ENCODE measurements at places on chromosomes 16 and 17. TPM values are rescaled to one million over a fixed set of nuclear protein-coding genes. Genes with fewer than 3 reads are reported as not detected.

The SHBG gene
- polyA plus RNA-seq = 0.50 TPM

The ESRP2 gene
- polyA plus RNA-seq = 0.01 TPM

The HES7 gene
- not detected for polyA plus RNA-seq

The DDX52 gene
- 31.8 TPM for polyA plus RNA-seq

The KRTAP4-3 gene
- not detected for polyA plus RNA-seq

The ATP2A1 gene
- 0.50 TPM for polyA plus RNA-seq

The PRRT2 gene
- polyA plus RNA-seq = 6.1 TPM

The BEAN1 gene
- not detected for polyA plus RNA-seq

- no peak for DNase-seq
Observed at GRCh38 chr16:11091021-11091785, 146.8 kb downstream of the CLEC16A start.

DNA sequence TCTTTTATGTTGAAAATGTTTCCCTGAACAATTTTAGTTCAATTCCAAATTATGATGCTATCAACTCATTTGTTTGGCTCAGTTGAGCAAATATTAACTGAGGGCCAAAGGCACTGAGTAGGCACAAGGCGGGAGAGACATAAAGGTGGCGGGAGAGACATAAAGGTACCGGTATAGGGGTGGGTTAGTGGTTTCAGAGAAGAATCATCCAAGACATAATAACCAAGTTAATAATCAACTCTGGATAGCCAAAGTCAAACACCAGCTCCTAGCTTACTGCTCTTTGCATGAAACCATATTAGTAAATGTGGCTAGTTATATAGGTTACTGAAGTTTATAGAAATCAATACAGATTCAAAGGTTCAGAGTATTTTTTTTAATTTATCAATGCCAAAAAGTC is 91.7 kb downstream of the RPGRIP1L start:
- DNase-seq = no peak

DNA sequence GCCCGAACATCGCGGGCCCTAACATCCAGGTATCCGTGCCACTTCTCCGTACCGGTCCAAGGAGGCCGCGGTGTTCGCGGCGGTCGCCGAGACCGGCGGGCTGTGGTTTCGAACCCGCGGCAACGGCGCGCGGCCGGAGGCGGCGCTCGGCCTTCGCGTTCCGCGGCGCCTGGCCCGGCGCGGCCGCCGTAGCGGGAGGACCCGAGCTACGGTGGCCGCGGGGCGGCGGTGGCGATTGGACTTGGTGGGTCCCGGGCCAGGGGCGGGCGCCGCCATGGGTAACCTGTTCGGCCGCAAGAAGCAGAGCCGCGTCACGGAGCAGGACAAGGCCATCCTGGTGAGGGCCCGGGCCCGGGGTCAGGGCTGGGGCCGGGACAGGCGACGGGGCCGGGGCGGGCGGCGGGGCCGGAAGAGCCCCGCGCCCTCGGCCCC is at the start of gene CHMP6:
Gene CHMP6, plus strand, starts transcription at position 197 of the 432 bp plus-strand sequence. Its CDS starts 78 bp downstream, at position 275.
- DNase-seq = peak; percentile 23

GRCh38 chr17:27244011-27244410 is 49.9 kb upstream of the WSB1 start:
- DNase-seq = no peak

- DNase-seq = no peak
Observed at GRCh38 chr16:68995011-68995504, 110.4 kb upstream of the HAS3 start.

- DNase-seq = no peak
Observed at GRCh38 chr16:1091992-1092552, 4.0 kb downstream of the C1QTNF8 start.

DNA sequence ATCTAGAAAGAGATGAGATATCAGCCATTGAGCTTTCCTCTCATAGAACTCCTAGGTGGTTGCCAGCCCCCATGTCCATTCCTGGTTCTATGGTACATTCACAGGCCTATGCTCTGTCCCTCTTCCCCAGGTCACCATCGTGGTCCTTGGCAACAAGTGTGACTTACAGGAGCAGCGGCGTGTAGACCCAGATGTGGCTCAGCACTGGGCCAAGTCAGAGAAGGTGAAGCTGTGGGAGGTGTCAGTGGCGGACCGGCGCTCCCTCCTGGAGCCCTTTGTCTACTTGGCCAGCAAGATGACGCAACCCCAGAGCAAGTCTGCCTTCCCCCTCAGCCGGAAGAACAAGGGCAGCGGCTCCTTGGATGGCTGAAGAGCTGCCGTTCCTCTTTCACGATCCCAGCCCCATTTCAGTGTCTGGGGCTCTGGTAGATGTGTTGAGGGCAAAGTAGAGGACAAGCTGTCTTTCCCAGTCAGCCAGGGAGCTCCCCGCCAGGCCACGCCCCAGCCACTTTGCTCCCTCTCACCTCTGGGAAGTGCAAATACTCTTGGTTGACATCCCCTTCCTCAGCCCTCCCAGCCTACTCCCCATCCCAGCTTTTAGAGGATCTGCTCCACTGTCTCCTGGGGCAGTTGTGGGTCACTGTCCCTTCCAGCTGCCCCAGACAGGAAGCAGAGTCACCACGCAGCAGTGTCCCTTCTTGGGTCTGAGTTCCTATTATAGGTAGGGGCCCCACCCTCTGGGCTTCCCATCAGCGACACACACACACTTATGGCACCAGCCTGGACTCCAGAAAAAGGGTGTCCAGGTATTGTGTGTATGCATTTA is 3.8 kb downstream of the NKIRAS2 start:
- no peak for DNase-seq

DNA sequence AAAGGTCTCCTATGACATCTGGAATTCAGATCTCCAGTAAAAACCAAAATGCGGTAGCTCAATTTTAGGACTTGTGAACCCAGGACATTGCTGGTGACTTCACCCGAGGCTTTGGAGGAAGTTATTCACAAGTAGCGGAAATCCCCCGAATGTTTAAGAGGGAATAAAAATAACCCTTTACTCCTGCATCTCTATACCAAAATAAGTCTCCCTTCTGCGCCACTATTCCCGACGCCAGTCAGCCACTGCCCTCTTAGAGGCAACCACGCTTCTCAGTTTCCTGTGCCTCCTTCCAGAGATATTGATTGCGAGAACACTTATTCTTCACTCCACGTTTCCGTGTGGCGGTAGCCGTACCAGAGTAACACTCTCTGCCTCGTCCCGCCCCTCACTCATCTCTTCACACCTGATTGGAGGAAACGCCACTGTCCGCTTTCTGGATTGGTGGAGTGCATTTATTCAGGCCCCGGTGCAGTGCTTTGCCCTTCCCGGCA is 27.4 kb downstream of the EMP2 start:
- DNase-seq = no peak

DNA sequence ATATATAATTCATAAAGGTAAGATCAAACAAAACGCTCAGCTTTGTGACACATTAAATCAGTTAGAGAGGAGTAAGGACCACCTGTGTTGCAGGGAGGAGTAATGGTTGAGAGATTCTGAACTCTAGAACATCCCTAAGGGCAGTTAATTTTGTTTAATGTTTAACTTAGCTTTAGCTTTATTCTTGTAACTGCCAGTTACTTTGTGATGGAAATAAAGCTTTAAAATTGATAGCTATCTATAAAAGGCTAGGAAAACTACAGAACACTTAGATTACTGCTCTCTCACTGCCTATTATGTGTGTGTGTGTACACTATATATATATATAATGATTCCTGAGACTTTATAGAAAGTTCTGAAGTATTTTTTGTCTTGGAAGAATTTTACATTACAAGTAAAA is 37.8 kb downstream of the PTRH2 start:
- no peak for DNase-seq

- DNase-seq = no peak
Observed at GRCh38 chr17:27569257-27569722, 61.7 kb upstream of the LGALS9 start.

- DNase-seq = no peak
Observed at GRCh38 chr17:78120971-78121800, 7.4 kb downstream of the TMC6 start.

GRCh38 chr16:73725156-73725555 is 571.5 kb upstream of the PSMD7 start:
- DNase-seq = no peak

GRCh38 chr17:8788998-8789397 is 10.2 kb downstream of the MFSD6L start:
- no peak for DNase-seq

DNA sequence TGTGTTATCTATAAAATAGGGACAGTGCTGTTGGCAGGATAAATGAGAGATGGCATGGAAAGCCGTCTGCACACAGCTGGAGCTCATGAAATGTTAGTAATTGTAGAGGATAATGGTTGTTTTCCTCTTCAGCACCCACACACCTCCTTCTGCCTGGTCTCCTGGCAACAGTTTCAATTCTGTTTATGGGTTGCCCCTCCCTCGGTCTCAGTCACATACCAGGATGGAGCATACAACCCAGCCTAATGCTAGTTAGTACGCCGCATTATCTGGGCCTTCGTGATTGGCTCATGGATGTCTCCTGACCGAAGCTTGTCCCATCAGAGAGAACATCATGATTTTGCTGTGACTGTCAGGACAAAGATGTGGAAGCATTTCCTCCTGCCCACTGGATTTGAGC is 126.2 kb upstream of the WSCD1 start:
- no peak for DNase-seq

GRCh38 chr16:85986931-85987749 is 88.2 kb downstream of the IRF8 start:
- DNase-seq = no peak

DNA sequence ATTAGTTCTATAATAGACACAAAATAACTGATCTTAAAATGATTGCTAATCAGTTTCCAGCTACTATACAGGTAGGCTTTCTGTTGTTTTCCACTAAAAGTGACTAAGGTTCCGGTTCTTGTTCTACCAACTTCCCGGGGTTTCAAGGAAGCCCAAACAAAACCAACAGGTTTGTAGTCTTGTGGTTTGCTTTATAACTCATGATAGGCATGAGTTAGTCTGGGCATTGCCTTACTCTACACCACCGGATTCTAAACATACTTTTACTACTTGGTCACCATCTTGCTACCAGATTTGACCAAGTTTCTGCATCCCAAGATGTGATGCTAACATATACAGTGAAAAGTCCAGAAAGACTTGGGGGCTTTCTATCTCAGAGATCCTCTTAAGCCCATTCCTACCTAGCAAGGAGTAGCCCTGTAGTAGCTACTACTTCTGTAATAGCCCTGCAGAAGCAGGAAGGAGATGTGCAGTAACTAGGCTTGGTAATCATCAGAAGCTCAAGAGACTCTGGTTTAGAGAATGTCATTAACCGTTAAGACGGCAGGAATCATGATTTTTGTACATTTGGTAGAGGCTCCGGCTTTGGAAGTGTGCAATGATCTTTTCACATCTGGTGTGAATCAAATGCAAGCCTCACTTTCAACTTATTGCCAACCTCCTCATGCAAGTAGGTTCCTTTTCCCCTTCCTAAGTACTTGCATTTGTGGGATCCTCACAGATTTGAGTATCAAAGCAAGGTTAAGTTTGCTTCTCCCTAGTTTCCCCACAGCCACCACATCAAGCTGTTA is 1.6 kb downstream of the FAM117A start:
- DNase-seq = no peak

DNA sequence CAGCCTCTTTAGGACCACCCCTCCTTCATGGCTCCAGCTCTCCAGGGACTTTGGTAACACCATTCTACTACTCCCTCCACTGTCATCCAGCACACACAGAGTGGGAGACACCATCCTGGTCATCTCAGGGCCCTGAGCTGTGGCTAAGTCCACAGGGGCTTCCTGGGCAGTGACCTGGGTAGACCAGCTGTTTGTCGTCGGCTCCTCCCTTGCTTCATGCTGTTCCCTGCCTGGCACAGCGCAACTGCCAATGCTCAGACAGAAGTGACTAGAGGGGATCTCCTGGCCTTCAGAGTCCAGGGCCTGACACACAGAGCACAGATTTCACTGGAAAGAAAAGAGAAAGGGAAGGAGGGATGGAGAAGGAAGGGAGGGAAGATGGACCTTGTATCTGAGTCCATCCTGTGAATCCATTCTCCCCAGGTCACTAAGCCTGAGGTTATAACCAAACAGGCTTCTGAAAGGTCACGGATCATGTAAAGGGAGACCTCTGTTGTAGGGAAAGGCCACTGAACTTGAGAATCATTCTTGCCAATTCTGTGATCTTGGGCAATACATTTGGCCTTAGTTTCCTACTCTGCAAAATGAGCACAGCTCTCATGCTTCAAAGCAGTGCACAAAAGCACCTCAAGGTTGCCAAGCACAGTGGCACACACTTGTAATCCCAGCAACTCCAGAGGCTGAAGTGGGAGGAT is 18.5 kb upstream of the PHB1 start:
- DNase-seq = no peak

DNA sequence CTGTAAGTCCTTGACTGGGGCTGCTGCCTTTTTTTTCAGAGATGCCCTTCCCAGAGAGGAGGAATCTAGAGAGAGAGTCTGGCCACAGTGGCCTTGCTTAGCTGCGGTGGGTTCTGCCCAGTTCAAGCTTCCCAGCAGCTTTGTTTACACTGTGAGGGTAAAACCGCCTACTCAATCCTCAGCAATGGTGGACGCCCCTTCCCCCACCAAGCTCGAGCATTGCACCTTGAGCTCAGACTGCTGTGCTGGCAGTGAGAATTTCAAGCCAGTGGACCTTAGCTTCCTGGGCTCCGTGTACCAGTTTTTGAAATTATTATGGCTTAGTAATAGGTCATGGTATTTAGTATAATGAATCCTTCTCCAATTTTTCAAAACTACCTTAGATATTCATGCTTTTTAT is 395.4 kb downstream of the NPIPA7 start:
- DNase-seq = no peak

DNA sequence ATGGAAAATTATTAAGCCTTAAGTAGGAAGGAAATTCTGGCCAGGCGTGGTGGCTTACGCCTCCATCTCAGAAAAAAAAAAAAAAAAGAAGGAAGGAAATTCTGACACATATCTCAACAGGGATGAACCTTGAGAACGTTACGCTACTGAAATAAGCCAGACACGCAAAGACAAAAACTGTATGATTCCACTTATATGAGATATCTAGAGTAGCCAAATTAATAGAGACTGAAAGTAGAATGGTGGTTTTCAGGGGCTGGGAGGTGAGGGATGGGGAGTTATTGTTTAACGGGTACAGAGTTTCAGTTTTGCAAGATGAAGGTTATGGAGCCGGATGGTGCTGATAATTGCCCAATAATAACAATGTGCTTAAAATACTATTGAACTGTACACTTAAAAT is 16.2 kb upstream of the HNF1B start:
- DNase-seq = no peak

DNA sequence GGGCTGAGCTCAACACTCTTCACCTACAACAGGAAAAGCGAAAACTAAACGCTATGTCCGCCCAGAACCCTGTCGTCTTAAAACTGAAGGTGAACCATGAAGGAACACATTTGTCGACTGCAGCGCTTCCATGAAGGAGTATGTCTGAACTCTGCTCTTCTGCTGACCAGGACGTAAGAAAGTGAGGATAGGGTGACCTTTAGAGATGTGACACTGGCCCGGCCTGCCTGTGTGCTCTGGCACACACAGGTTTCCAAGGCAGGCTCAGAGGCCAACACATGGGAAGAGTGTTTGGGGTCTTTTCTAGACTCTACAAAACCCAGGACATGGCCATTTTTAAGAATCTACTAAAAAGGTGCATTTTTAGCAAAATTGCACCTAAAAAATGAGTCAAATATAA is 21.1 kb downstream of the MARF1 start:
- no peak for DNase-seq
